ENCODE measurements at places on chromosomes 16 and 17. TPM values are rescaled to one million over a fixed set of nuclear protein-coding genes. Genes with fewer than 3 reads are reported as not detected.

Gene SOST
- total RNA-seq = not detected

Gene PITPNC1
- 32.1 TPM for total RNA-seq

Gene PYCARD
- total RNA-seq = 39.6 TPM

Gene KCNH6
- total RNA-seq = not detected

Gene USP22
- 245 TPM for total RNA-seq

Gene STX1B
- 1.6 TPM for total RNA-seq

Gene OR4D1
- not detected for total RNA-seq

Gene MT1B
- not detected for total RNA-seq

Gene TOP2A
- 2.9 TPM for total RNA-seq

Gene PIPOX
- 2.8 TPM for total RNA-seq

Gene ELMO3
- total RNA-seq = 23.5 TPM

Gene MEIOC
- total RNA-seq = not detected

Gene CBFA2T3
- 11.2 TPM for total RNA-seq

Gene PNMT
- 7.1 TPM for total RNA-seq

Gene PRR35
- total RNA-seq = not detected

Gene SSTR5
- 0.47 TPM for total RNA-seq

Gene BTBD17
- total RNA-seq = not detected

Gene OR1E2
- total RNA-seq = not detected

Gene CLEC18C
- 0.96 TPM for total RNA-seq

Gene COL1A1
- total RNA-seq = 331 TPM

Gene HBA1
- total RNA-seq = 82.1 TPM

Gene GALR2
- not detected for total RNA-seq

Gene PHKB
- 107 TPM for total RNA-seq

Gene TNS4
- total RNA-seq = 53.1 TPM

Gene SLC38A7
- total RNA-seq = 14.6 TPM

Gene NOG
- 0.60 TPM for total RNA-seq

Gene KRTAP4-6
- total RNA-seq = not detected

Gene EFCAB5
- total RNA-seq = 1.6 TPM

Gene ABCA3
- total RNA-seq = 10.4 TPM

Gene CDH3
- total RNA-seq = 17.4 TPM

Gene TM4SF5
- total RNA-seq = not detected

Gene DUXB
- not detected for total RNA-seq

Gene TBX2
- total RNA-seq = 266 TPM

Gene PPP1R27
- total RNA-seq = not detected

Gene GNG13
- total RNA-seq = 0.52 TPM

Gene GSG1L
- total RNA-seq = 0.21 TPM
